ENCODE measurements at places on chromosomes 2 and 18.

DNA sequence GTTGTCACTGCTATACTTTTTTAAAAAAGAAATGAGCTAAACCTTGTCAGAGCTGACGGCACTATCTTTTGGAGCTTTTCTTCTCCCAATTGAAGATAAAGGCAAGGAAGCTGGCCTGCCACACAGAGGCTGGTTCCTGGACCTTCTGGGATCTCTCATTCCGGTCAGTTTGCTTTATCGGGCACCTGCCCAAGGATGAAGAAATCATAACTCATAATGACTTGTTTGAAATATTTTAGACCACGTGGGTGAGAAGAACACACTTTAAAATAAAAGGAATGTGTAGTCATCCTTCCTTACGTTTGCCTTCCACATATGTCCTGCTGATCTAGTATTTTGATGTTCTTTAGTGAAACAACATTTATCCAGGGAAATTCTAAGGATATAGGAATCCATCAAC lies 535.7 kb downstream of the DCC start:
- no peak for DNase-seq

DNA sequence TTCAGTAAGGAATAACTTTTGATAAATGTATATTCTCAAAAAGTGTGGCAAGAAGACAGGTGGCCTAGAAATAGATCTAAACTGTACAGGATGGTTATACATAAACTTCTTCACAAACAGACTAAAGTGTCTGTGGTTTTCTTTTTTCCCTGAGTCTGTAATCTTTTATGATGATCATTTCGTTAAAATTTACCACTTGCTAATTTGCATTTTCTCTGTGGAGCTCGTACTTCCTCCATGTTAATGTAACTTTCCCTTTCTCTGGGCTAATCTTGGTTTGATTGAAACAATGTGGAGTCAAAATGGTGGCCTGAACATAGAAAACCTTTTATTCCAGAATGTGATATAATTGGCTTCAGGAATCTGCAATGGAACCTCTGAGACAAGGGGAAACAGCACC lies 166.2 kb downstream of the FTCDNL1 start:
- no peak for DNase-seq

- DNase-seq = no peak
Observed at GRCh38 chr18:37742436-37742835, 176.8 kb upstream of the CELF4 start.

DNA sequence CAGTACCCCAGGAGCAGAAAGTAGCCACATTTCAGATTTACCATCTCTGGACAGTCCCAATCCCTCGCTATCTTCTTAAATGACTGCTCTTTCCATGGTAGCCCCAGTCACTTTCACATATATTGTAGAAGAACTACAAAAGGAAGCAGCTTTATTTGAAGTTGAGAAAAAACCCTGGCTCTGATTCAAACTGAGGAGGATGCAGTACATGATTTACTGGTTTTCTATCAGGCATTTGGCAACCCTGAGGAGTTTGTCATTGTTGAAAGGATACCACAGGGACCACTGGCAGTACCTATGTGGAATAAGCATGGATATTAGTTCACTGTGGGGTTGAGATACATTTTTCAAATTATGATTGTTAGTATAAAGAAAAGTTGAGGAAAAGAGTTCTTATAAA lies 640.9 kb upstream of the SETBP1 start:
- no peak for DNase-seq

DNA sequence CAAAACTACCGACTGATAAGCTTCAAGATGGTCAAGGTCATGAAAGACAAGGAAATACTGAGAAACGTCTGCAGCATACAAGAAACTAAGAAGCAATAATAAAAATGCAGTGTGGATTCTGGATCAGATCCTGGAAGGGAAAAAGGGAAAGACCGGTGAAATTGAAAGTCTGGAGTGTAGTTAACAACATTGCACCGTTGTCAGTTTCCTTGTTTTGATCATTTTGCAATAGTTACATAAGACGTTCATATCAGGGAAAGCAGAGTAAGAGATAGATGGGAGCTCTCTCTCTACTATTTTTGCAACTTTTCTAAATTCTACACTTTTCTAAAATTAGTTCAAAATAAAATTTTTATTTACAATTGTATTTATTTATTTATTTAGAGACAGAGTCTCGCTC lies 15.0 kb upstream of the ZNF407 start:
- no peak for DNase-seq

- DNase-seq = no peak
Observed at GRCh38 chr18:47968006-47968676, 37.7 kb upstream of the SMAD2 start.

DNA sequence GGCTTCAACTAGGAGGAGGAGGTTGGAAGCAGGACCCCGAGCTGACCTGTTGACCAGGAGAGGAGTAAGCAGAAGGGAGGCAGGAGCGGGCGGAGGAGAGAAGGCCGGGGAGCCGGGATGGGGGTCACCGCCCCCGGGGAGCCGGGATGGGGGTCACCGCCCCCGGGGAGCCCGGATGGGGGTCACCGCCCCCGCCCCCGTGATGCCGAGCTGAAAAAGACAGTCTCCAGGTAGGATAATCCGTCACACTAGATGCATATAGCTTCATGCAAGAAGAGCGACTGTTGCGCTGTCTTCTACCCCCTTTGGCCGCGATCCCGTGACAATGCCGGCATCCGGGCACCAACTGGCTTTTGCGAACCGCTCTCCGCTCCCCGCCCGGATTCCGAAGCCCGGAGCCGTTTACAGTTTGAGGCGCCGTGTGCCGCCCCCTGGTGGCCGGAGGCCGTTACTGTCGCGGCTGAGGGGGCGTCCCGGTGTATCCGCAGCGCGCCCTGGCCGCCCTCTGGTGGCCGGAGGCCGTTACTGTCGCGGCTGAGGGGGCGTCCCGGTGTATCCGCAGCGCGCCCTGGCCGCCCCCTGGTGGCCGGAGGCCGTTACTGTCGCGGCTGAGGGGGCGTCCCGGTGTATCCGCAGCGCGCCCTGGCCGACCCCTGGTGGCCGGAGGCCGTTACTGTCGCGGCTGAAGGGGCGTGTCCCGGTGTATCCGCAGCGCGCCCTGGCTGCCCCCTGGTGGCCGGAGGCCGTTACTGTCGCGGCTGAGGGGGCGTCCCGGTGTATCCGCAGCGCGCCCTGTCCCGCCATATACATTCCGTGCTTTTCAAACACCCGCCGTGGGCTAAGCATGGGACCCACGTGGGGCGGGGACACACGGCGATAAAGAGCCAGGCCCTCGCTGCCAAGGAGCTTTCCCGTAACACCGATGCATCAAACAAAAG lies 89.6 kb downstream of the ACTR3 start:
- no peak for DNase-seq

- peak; percentile 38 for DNase-seq
Observed at GRCh38 chr2:127859712-127860085, 1.7 kb upstream of the POLR2D start.

GRCh38 chr2:116952254-116952653 lies 862.2 kb upstream of the DDX18 start:
- no peak for DNase-seq

DNA sequence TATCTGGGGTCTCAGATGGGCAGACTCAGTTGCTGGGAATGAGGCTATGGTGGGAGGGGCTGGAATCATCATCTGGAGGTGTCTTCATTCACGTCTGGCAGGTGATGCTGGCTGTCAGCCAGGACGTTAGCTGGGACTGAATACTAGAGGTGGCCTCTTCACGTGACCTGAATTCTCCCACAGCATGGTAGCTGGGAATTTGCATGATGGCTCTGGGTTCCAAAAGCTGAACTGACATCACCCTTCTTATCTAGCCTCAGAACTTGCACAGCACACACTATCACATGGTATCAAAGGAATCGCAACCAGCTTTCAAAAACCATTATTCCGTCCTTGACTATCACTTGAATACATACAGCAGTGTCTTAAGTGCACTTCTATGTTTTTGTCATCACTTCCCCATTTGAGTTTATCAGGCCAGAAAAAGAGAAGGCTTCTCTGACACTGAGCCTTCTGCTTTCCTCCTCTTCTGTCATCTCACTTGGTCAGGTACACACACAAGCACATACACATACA lies 53.0 kb upstream of the LRP2 start:
- DNase-seq = no peak

GRCh38 chr2:69914164-69914949 lies 552 bp upstream of the MXD1 start:
- DNase-seq = peak; percentile 98

GRCh38 chr18:44973282-44973681 lies 292.6 kb downstream of the SETBP1 start:
- no peak for DNase-seq

GRCh38 chr2:142858961-142859360 lies 18.5 kb upstream of the KYNU start:
- DNase-seq = no peak

DNA sequence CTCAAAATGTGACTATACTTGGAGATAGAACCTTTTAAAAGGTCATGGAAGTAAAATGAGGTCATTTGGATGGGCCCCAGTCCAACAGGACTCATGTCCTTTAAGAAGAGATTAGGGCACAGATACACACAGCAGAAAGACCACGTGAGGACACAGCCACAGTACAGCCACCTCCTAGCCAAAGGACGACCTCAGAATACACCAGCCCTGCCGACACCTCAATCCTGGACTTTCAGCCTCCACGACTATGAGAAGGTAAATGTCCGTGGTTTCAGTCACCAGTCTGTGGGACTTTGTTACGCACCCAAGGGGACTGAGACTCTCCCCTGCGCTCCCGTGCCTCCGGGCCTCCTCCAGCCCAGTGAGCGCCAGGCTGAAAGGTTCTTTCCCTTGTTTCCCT lies 30.2 kb upstream of the HPCAL1 start:
- DNase-seq = no peak

GRCh38 chr2:168157926-168158325 lies 89.5 kb downstream of the STK39 start:
- no peak for DNase-seq

DNA sequence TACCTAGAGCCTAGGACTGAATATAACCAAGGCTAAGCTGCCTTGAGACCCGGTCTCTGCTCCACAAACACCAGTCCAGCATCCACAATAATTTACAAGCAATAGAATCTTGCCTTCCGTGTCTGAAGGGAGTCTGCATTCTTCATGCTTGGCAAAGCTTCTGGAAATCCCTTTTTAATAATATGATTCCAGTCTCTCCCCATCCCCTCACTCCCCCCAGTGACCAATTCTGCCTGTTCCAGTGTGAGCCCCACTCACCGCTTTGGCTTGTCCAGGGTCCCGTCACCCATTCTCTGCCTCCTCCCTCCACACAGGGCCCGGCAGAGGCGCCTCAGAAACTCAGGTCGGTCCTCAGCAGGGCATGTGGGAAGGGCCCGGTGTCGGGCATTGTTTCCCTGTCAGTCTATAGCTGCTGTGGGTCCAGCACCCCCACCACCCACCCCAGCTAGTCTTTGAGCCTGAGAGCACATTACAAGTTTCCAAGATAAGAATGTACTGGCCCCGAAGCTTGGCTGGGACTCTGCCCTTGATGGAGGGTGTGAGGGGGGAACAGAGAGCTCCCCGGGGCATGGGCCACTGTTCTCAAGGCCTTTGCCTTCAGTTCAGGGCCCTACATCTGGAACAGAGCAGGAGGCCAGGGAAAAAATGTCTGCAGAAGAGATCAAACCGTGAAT lies 129.7 kb upstream of the MYCN start:
- no peak for DNase-seq
